NCI-H460 (cell line): ENCODE measurements at places on chromosomes 11 and 22. TPM values are rescaled to one million over a fixed set of nuclear protein-coding genes. Genes with fewer than 3 reads are reported as not detected.

- DNase-seq: no peak
These were observed 10.4 kb upstream of the SPINDOC start for GRCh38 chr11:63802637-63803414.

- DNase-seq: no peak
These were observed 31.9 kb downstream of the GDPD4 start for GRCh38 chr11:77269484-77270123.

Gene TMA7B
- total RNA-seq: not detected in 2 replicates

Gene B3GAT1
- total RNA-seq: 0.05 TPM in 1 of 2 replicates, not detected in the other

DNA sequence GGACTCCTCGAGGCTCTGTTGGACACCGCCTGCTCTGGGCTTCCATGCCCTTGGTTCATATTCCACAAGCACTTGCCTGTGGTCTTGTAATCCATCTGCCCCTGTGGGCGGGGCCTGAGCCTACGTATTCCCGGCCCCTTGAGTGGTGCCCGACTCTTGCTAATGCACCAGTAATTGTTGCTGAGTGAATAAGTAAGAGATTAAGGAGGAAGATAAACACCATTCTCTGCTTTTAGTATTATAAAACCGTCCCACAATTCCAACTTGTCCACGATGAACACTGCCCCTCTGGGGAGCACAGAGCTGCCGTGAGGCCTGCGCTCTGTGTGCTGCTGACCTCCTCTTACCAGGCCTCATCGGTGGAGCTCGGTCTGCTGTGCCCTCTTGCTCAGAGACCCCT lies 50.3 kb downstream of the MICAL2 start:
- DNase-seq: no peak

DNA sequence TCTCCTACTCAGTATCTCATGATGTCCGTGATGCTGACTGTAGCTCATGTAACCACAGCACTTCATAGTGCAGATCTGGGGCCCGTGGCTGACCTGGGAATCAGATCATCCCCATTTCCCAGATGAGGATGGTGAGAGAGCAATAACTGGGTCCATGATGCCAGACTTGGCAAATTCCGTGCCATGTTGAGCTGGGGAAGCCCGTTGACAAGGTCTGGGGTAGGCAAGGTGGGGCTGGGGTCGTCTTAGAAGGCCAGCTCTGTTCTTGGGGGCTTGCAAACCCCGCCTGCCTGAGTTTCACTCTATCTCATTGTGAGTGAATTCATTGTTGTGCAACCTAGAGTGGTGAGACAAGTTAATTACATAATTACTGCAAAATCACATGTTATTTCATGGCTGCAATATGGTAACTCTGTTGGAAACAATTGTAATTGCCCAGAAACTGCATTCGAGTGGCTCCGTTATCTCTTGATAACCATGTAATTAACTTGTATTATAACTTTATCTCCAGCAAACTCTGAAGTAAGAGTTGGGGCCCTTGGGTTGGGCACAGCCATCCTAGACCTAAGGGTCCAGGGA lies 41.7 kb downstream of the LMO1 start:
- DNase-seq: no peak

DNA sequence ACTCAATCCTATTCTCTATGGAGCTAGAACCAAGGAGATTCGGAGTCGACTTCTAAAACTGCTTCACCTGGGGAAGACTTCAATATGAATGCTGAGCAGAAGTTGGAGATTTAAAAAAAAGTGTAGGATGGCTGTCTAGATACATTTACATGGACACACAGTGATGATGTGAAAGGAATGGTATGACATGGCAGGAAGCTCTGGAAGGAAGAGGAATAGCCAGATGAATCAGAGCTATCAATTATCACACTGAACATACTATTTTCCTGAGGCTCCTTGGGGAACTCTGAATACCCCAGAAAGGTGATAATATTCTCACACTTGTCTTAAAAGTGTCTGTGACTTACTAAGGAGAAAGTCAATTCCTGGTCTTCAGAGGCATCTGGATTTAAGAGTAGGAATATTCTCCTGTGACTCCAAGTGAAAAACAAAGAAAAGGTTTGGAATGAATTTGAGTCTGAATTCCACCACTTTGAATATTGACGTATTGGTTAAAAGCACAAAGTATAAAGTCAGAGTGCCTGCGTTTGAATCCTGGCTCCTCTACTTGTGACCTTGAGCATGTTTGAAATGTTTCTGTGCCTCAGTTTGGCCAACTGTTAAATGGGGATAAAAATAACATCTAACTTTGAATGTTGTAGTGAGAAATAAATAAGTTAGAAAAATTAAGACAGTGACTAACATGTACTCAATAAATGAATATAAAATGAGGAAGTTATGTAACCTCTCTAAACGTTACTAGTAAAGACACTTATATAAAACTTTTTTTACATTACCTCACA lies 1.3 kb downstream of the OR52D1 start:
- DNase-seq: no peak

- no peak for DNase-seq
These were observed 7.7 kb downstream of the UBASH3B start for GRCh38 chr11:122663056-122663740.

Gene MYBPC3
- 0.05 TPM in 1 of 2 replicates, not detected in the other for total RNA-seq

Gene GPR83
- 0.02 TPM in 1 of 2 replicates, not detected in the other for total RNA-seq

Gene CD6
- total RNA-seq: not detected in 2 replicates

GRCh38 chr22:34502821-34503220 lies 563.1 kb upstream of the ISX start:
- DNase-seq: no peak

GRCh38 chr11:64344787-64345186 lies 4.8 kb downstream of the CCDC88B start:
- DNase-seq: no peak

Gene MIOX
- total RNA-seq: 0.27 and 0.29 TPM in 2 replicates

- no peak for DNase-seq
These were observed 136.4 kb downstream of the NECTIN1 start for GRCh38 chr11:119592642-119593041.

DNA sequence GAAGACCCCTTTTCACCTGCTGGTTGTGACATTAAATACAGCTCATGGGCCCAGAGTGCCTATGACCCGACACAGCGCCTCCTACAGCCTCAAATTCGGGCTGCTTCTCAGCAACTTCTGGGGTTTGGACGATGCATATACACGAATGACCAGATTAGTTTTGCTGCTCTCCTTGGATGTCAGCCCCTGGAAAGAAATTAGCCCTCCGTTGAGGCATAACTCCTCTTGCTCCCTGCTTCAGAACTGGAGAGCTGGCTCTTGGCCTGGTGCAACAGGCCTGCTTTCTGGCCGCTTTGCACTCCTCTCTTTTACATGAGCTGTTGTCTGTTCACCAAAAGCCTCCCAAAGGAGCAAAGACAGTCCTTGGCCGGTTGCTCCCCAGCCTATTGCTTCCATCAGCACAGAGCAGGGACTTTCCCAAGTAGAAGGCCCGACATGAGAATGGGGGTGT lies 3.3 kb downstream of the TECTA start:
- DNase-seq: no peak

GRCh38 chr11:297051-297585 lies 2.2 kb downstream of the IFITM5 start:
- no peak for DNase-seq

Gene CRYBB3
- total RNA-seq: not detected in 2 replicates

GRCh38 chr22:20636945-20637344 lies 129.5 kb downstream of the MED15 start:
- DNase-seq: no peak

GRCh38 chr22:35368386-35368785 lies 12.5 kb upstream of the HMOX1 start:
- no peak for DNase-seq

GRCh38 chr11:121465709-121466062 lies 12.9 kb upstream of the SORL1-AS1 start:
- no peak for DNase-seq

Gene LSP1
- total RNA-seq: not detected in 2 replicates

- DNase-seq: no peak
These were observed 1.2 kb downstream of the KMT2A start for GRCh38 chr11:118437208-118438125.

Gene SLC17A6
- not detected in 2 replicates for total RNA-seq

Gene FLRT1
- total RNA-seq: 2.7 and 3.0 TPM in 2 replicates

- no peak for DNase-seq
These were observed 6.3 kb downstream of the ARHGEF17 start for GRCh38 chr11:73314117-73314961.

Gene SMTNL1
- not detected in 2 replicates for total RNA-seq

- DNase-seq: no peak
These were observed 73.3 kb upstream of the PICALM start for GRCh38 chr11:86142170-86142569.

Gene GAL3ST1
- 0.30 TPM in 1 of 2 replicates, not detected in the other for total RNA-seq

GRCh38 chr11:122202951-122203456 lies 87.0 kb upstream of the BLID start:
- DNase-seq: peak; percentile 50

GRCh38 chr22:37892566-37893335 lies 13.3 kb upstream of the MICALL1 start:
- no peak for DNase-seq

- no peak for DNase-seq
These were observed 41.9 kb downstream of the BCR start for GRCh38 chr22:23222033-23222792.

DNA sequence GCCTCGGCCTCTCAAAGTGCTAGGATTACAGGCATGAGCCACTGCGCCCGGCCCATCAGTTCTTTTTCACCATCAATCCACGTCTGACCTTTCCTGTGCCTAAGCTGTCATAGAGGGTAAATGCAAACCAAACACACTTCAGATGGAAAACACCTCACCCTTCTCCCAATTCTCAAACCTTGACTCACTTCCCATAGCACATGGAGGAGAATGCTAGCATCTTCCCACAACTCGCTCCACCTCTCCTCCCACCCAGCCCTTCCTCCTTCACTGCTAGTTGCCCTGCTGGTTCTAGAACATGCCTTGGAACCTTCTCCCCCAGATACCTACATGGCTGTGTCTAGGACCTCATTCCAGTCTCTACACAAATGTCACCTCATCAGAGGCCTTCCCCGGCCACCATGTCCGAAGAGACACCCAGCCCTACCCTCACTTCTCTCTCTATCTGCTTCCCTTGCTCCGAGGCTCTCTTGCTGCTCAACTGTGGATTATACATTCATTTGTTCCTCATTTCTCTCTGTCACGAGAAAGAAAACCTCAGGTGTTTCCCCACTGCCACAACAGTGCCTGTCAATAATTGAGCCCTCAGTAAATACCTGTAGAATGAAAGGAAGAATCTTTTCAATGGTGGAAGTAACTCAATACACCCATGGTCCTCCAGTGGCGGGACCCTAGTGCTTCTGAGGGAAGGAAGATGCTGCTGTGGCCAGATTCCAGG lies 21.3 kb upstream of the NCF4 start:
- no peak for DNase-seq

- peak; percentile 47 for DNase-seq
These were observed 280.8 kb upstream of the CCDC90B start for GRCh38 chr11:83566950-83567349.

Gene POLA2
- 3.4 and 7.0 TPM in 2 replicates for total RNA-seq

DNA sequence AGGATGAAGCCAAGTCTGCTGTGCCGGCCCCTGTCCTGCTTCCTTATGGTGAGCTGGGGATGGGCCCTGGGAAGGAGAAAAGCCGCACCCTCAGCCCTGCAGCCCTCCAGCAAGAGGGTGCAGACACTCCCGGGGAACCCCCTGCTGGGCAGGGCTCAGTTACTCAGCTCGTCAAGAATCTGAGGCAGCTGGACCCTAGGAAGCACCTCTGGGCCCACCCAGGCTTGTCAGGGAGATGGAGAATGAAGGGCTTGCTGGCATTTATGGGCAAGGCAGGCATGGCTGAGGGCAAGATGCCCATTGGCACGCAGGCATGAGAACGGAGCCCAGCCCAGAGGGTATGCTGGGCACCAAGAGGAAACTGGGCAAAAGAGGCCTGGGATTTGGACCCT lies 12.9 kb downstream of the RELT start:
- no peak for DNase-seq

Gene SRRD
- 20.2 and 20.7 TPM in 2 replicates for total RNA-seq

GRCh38 chr11:118914987-118915386 lies 10.7 kb downstream of the BCL9L start:
- no peak for DNase-seq

GRCh38 chr11:57363131-57364080 lies 17.5 kb downstream of the PRG3 start:
- DNase-seq: no peak

GRCh38 chr11:107682572-107682971 lies 29.3 kb downstream of the SLN start:
- DNase-seq: no peak

Gene NEFH
- 0.02 TPM in 1 of 2 replicates, not detected in the other for total RNA-seq

DNA sequence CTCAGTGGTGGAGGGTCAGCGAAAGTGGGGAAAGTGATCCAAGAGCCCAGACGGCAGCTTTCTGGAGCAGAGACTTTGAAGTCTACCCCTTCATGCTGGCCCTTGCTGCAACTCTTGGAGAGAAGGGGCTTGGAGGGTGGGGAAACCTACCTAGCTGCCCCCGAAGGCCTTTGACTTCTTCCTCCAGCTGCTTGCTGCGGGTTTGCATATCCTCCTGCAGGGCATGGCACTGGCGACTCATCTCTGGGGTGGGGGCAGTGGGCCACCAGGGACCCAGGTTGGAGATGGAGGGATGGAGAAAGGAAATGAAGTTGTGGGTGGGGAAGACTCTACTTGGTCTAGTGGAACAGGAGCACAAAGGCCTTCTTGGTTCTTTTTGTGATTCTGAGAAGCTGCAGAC lies 7.7 kb downstream of the NHERF4 start:
- DNase-seq: no peak

Gene YPEL4
- total RNA-seq: not detected in 2 replicates

Gene RBM4
- total RNA-seq: 64.3 and 69.4 TPM in 2 replicates

GRCh38 chr11:113160808-113161124 lies 153.6 kb upstream of the TTC12 start:
- DNase-seq: no peak

DNA sequence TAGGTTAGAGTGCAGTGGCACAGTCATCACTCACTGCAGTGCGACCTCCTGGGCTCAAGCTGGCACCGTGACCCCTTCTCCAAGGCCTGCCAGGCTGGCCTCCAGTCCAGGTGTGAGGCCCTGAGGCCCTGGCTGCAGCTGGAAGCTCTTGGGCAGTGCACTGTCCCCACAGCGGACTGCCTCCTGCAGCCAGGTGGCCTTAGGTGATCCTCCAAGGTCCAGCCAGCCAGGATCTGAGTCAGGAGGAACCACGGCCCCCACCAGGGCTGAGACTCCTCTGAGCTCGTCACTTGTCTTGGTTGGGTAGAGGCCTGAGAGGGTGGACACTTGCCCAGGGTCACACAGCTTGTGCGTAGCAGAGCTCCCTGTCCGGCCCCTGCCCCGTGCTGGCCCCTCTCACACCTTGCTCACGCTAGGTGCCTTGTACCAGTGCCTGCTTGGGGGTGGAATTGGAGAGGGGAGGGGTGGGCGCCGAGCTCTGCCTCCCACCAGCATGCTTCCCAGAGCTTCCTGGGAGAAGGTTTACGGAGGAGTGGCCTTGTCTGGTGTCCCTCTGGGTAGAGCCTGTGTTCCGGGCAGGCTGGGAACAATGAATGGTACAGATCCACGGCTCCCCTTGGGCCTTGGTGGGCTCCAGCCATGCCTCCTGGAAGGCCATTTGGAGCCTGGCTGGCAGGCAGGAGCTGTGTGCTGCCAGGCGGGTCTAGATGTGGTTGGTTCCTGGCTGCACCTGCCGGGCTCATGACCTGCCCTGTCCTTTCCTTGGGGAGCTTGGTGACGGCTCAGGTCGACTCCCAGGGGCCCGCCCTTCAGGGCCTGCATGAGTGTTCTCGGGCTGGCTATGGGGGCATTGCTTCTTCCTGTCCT lies 20.6 kb downstream of the KCNQ1 start:
- DNase-seq: no peak

Gene OR52I2
- not detected in 2 replicates for total RNA-seq
